ENCODE measurements at places on chromosomes 6 and 20.

DNA sequence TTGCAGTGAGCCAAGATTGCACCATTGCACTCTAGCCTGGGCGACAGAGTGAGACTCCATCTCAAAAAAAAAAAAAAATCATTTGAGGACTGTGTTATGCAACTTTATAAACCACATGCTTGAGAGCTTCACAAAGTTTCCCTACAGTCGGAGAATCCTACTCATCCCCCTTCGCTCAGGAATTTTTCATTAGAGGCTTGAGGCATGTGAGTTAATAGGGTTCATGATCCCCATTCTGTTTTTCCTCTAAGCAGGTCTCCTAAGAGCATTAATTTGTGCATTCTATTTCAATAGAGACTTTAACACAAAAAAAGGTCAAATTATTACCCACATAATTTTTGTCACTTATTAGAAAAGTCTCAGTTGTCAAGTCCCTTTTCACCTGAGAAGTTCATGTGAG, 103.7 kb upstream of the SOX4 start:
- DNase-seq, result no peak

- no peak for DNase-seq
These were observed 5.5 kb upstream of the ABCF1 start for GRCh38 chr6:30565772-30566171.

- DNase-seq, result no peak
These were observed 67.7 kb upstream of the ZNFX1 start for GRCh38 chr20:49345524-49345923.

DNA sequence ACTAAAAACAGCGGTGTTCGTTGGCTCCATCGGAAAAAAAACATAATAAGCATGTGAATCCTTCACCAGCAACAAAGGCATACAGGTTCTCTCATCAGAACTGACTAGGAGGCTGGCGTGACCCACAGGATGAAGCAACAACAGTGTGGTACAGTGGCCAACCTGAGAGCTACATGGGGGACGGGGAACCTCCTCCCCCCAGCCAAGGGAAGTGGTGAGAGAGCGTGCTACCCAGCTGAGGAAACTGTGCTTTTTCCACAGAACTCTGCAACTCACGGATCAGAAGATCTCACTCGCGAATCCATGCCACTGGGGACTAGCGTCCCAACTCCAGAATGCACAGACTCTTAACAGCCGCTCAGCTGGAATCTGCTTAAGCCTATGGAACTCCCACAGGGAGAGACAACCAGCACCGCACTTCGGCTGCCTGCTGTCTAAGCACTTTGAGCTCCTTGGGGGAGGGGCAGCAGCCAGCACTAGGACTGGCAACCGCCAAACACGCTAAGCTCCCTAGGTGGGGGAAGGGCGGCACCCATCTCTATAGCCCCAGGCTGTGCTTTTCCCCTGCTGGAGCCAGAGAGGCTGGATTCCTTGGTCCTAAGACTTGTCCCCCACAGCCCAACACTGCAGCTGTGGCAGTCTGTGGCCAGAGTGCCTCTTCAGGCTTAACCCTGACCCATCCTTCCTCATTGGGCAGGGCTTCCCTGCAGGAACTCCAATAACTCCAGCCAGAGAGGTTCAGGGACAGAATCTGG, 538.3 kb upstream of the BTBD3 start:
- no peak for DNase-seq

GRCh38 chr6:87702589-87702945, 534 bp upstream of the AKIRIN2 start:
- no peak for DNase-seq

DNA sequence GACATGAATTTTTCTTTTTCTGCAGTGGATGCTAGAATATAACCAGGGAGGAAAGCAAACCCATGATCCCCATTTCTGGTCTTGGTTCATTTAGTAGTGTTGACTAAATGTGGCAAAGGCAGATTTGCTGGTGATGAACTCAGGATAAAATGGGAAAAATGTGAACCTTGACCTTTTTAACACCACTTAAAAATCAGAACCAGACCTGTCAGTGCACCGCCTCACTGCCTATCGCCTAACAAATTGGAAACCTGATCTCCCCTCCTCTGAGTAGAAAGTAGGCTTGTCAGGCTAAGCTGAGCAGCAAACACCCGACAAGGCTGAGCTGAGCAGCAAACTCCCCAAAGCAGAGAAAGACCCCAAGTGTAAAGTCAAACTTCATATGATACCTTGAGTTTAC, 254.8 kb downstream of the FOXC1 start:
- no peak for DNase-seq
